ENCODE measurements at places on chromosomes 2 and 18.

- peak; percentile 27 for DNase-seq
Measured at GRCh38 chr2:47249157-47249900, 94.2 kb upstream of the STPG4 start.

- DNase-seq = no peak
Measured at GRCh38 chr18:50465211-50466153, 90.6 kb downstream of the SKA1 start.

DNA sequence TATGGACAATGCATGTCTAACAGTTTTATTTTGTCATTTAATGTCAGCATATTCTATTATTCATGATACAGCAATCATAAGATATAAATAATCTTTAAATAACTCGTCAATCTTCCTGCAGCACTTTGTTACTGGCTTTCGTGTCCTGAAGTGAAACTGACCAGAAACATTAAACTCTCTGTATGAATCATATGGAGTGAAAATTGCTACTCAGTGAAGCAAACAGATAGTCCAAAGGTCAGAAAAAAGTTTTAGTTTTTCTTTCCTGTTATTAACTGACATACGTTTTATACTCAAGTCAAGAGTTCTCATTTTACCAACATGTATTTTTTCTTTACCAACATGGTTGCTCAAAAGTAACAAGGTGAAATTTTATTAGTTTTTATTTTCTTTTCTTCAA lies 106.8 kb upstream of the GALNT5 start:
- no peak for DNase-seq

GRCh38 chr2:29753671-29754444 lies 167.5 kb downstream of the ALK start:
- peak; percentile 70 for DNase-seq

DNA sequence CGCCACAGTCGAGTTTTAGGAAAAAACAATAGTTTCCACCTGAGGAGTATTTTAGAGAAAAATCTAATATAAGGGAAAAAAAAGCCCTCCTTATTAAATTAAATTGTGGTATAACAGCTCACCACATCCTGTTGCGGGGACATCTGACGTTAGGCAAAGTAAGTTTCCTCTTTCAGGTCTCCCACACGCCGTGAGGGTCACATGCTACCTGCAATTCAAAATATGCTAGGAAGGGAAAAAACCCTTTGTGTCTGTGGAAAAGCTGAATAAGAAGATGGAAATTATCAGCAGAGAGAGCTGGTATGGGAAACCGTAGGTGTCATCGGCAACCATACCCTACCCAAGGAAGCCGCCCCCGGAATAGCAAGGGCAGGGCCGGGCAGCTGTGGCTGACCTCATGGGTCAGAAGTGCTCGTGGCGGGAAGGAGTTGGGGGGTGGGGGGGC lies 128.0 kb downstream of the NFATC1 start:
- DNase-seq = no peak

DNA sequence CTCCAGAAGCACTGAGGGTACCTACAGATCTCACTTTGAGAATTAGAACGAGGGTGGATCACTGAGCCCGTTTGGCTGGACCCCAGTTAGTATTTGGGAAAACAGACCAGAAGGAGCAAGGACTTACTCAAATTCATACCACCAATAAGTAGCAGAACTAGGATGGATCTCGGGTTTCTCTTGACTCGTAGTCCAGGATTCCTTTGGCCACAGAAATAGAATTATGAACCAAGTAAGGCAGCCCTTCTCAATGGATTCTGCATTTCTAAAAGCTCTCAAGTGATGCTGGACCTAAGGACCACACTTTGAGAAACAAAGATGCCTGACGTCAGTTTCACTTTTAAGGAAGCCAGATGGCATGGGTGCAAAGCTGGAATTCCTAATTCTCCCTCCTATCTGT lies 153.0 kb downstream of the KLHL29 start:
- no peak for DNase-seq

DNA sequence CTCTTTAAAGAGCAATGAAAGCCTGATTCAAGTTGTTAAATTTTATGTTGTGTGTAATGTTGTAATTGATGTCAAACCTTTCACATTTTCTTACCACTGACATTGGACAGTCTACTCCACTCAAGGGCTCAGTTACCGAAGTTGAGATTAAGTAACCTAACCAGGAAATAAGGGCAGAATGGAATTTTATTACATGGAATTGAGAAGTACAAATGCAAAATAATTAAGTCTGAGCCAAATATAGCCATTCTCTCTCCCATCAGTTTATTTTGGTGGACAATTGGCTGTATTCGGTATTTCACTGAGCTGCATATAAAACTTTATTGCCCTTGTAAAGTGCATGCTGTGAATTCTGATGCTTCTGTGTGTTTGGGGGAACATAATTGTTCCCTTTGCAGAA lies 231.5 kb downstream of the TTC32 start:
- no peak for DNase-seq

GRCh38 chr2:192369969-192370368 lies 175.2 kb upstream of the TMEFF2 start:
- no peak for DNase-seq

All from brain microvascular endothelial cell (primary cell).